ENCODE measurements at places on chromosomes 7 and 10.

GRCh38 chr7:82669141-82669540, 225.6 kb upstream of the CACNA2D1 start:
- no peak for DNase-seq

DNA sequence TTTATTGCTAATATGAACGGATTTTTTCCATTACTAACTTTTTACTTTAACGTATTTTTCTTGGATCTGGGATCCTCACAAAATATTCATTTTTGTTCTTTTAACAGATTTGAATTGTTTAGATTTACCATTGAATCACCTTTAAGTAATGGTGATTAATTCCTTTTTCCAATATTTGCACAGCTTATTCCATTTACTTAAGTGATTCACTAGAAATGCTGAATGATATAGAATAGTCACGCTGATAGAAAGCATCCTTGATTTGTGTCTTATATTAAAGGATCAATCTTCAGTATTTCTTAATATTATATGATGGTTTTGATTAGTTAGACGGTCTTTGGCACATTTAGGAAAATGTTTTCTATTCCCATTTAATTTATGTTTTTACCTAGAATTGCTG, 116.4 kb upstream of the LRRTM3 start:
- DNase-seq = no peak

- DNase-seq = no peak
These were observed 124.9 kb downstream of the ARHGAP12 start for GRCh38 chr10:31803606-31804351.

DNA sequence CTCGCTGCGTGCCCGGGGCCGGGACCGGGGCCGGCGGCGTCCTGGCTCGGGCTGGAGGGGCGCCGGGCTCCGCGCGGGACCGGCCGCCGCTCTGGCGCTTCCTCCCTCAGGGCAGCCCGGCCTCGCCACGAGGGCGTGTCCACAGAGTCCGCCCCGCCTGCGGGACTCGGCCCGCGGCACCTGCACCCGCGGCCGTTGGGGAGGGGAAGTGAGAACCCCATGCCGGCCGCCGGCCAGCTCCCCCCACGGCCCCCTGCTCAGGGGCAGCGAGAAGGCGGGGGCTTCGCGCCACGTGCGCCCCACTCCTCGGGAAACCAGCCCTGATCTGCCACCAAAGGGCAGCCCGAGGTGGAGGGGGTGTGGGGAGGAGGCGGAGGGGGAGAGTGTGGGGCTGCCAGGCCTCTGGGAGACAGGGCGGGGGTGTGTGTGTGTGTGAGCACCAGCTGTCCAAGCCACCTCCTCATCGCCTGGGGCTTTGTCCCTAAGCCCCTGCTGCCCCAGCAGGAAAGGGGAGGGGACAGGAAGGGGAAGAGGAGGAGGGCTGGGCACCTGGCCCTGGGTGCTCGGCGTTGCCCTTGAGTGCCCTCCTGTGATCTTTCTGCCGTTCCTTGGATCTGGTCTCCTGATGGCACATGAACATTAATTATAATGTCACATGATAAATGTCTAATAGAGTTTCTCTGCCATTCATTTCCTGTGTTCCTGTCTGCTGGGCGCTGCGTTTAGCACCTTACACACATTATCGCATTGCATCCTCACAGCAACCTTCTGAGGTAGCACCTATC, at the start of gene PIK3AP1:
PIK3AP1 (minus strand) TSS at position 93 of the 785 bp plus-strand sequence. CDS start 120 bp downstream, outside the sequence.
- peak; percentile 54 for DNase-seq

DNA sequence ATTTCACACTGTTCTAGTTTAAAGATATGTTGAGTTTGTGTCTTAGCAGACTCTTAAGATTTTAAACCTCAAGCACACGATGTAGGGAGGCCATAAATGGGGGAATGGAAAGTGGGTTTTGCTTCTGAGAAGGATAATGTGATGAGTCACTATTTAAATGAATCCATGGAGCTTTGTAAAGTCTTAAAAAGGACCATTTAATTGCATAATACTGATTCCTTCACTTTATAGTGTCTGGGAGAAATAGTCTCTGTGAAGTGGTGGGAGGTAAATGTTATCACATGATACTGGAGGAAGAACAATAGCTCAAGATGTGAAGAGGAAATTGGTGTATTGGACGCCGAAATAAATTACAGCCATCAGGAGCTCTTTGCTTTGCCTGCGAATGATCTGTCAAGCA, 84.0 kb upstream of the MYO3A start:
- no peak for DNase-seq

GRCh38 chr7:12578930-12579640, 8.6 kb downstream of the SCIN start:
- DNase-seq = no peak

GRCh38 chr7:95772298-95772770, at the start of gene DYNC1I1:
DYNC1I1 (plus strand) TSS chr7:95772554; CDS start chr7:95804730, 32,176 bp downstream.
- DNase-seq = peak; percentile 15

- DNase-seq = no peak
These were observed 25.8 kb upstream of the PDGFA start for GRCh38 chr7:545470-545869.

DNA sequence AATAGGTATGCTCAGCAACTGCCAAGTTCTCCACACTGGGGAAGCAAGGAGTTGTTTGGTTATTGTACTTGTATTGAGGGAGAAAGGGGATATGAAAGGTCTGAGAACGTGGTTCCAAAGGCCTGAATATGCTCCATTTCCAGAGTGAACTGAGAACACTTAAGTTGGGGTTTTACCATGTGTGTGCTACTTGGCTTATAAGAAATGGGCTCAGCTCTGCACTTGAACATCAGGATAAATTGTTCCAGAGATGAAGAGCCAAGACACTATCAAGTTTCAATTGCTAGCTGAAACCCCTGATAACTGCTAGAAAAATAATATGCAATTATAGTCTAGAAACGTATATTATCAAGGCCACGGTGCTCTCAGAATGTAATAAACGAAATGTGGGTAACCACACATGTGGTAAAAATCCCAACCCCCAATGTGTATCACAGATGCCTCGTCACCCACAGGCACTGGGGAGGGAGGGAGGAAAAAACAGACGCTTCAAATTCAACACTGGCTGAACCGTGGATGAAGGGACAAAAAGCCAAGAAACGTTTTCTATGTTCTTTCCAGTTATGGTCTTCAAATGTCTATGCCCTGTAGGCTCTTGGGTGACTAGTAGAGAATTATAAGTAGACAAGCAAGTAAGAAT, 16.3 kb downstream of the ELMO1 start:
- DNase-seq = peak; percentile 29

DNA sequence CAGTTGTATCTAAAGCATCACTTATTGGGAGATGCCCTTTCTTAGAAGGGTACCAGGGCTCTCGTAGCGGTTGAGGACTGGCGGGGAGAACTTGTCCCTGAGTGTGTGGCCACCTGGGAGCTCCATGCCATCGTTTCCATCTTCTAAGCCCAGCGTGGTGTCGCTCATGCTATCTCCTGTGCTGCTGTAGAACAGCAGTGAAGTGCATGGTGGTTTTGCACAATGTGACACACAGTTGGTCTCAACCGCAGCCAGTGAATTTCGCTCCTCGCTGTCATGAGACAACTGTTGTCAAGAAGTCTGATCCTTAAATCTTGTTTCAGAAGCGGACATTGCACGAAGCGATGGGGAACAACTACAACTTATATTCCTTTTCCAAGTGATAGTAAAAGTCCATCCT, 283.4 kb downstream of the GRID1 start:
- DNase-seq = no peak

GRCh38 chr10:52213321-52213752, 100.7 kb upstream of the DKK1 start:
- no peak for DNase-seq

DNA sequence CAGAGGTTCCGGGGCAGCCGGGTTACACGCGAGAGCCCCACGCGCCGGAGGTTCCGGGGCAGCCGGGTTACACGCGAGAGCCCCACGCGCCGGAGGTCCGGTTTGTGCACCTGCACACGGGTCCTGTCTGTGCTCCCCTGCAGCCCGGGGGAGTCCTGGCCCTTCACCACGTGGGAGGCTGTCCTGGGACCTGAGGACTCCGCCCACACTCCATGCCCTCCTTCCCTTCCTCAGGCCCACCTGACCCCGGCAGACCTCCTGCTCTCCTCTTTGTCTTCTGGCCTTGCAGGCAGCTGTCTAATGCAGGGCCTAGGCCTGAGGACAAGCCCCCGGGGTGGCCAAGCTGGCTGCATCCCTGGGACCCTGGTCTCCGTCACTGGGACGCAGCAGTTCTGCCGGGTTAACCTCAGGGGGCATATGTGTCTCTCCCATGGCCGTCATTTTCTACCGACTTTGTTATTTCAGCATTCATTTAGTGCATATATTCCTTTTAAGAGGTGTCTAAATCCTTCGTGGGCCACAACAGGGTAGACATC, 374.6 kb downstream of the DNAJB6 start:
- DNase-seq = no peak

GRCh38 chr10:124525751-124526600, 64.4 kb downstream of the LHPP start:
- DNase-seq = no peak

DNA sequence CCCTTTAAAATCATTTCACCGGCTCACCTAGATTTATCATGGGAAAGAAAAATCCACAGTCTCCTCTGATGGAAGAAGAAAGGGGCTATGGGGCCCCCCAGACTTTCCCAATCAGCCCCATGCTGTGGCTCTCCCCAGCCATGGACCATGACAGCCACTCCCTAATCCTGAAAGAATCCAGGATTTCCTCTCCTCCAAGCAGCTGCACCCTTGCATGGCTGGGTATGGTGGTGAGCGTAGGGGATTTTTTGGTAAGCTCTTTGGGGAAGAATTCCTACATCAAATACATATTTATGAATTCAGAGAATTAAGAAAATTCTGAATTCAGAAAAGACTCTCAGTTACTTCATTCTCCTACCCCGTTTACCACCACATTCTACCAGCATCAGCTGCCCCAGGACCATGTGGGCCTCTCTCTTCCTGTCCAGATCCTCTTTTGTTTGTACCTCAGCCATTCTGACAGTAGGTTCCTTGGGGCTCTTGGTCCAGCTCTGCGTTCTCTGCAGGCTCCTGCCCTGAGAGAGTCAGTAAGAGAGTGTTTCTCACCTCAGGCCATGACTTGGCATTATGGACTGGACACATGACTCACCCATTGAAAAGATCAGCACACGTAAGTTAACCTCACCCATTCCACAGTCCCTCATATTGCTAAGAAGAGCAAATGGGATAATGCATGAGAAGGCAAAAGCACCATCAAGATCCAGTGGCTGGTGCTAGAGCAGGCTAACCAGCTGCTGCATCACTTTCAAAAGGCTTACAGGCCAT, 337.8 kb downstream of the ELMO1 start:
- no peak for DNase-seq

- no peak for DNase-seq
These were observed 112.4 kb downstream of the HTR5A start for GRCh38 chr7:155182406-155182970.

- DNase-seq = no peak
These were observed 134.8 kb upstream of the NAMPT start for GRCh38 chr7:106419455-106420182.

GRCh38 chr10:79074732-79075131, 6.0 kb downstream of the ZMIZ1 start:
- no peak for DNase-seq

- DNase-seq = no peak
These were observed 94.5 kb upstream of the GSDME start for GRCh38 chr7:24851786-24852185.

- DNase-seq = no peak
These were observed 299.4 kb downstream of the PTEN start for GRCh38 chr10:88162852-88163251.

DNA sequence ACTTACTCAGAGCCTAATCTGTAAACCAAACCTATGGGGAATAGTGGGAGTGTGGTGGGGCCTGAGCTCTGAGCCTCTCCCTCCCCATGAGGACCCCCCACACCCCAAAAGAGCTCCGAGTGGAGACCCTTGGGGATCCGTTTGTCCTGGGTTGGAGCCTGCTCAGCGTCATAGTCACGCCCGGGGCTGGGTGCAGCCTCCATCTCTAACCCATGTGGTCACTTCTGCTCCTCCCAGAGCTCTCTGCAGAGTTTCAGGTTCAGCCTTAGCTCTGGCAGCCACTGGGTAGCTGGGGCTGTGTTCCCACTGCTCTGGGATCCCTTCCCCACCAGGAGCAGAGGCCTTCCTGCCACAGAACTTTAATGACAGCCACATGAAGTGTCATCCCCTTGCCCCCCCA, 25.9 kb downstream of the PFKFB3 start:
- no peak for DNase-seq

GRCh38 chr7:46999866-47000265, 582.0 kb downstream of the TNS3 start:
- no peak for DNase-seq

DNA sequence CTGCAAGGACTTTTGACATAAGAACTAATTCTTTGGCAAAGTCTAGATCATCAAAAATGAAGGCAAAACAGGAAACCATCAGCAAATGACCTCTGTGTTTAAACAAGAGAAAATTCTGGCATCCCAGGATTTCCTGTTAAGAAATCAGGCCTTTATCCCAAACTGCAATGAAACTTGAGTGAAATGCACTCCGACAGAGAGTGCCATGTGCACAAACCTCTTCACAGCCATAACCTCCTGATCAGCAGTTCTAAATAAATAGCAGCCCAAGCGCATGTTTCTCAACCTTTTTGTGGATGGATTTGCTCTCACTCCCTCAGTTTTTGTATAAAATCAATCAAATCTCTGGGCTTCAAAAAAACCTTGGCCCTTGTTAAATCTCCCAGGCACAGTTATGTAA, 107.7 kb upstream of the EEPD1 start:
- DNase-seq = no peak

- no peak for DNase-seq
These were observed 72.7 kb downstream of the HACD1 start for GRCh38 chr10:17544465-17544864.

DNA sequence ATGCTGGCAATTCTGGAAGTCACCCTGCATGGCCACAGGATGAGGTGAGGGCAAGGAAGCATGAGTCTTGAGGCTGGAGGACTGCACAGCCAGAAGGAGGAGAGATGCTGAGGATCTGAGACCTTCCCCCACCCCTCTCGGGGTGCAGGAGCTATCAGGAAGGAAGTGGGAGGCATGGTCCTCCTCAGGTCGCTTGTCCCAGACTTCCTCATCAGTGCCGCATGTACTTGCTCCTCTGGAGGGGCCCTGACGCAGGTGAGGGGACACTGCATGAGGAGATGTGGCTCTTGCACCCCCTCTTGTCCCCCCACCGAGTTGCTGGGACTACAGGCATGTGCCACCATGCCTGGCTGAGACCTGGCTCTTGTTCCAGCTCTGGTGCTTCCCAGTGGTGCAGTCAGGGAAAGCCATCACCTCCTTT, 5.7 kb upstream of the ZMIZ1 start:
- no peak for DNase-seq

GRCh38 chr7:100891568-100892247, 2.2 kb upstream of the UFSP1 start:
- no peak for DNase-seq

DNA sequence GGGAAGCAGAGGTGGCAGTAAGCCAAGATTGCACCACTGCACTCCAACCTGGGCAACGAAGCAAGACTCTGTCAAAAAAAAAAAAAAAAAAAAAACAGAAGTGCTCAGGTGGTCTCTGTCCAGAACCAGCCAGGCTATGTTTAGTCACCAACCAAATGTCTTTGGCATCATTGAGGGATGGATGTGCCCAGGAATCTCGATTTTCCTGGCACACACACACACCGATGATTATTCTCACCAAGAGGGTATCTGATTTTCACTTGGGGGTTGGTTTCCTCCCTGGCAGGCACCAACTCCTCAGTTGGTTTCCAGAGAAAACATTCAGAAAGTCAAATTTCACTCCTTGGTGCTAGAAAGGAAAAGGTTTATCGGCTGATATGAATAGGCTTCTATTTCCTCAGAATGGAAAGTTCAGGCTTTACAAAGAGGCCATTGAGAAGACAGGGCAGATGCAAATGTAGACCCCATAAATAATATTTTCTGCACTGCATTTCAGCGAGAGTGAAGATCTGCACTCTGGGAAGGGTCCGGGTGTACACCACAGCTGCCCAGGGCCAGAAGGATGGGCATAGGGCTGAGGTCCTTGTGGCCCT, 154.8 kb downstream of the TNS3 start:
- DNase-seq = no peak

Data from CD4-positive, alpha-beta T cell treated with Interleukin-21 for 1 hour (primary cell).